NAMALWA (cell line): ENCODE measurements at places on chromosomes 16 and 17.

DNA sequence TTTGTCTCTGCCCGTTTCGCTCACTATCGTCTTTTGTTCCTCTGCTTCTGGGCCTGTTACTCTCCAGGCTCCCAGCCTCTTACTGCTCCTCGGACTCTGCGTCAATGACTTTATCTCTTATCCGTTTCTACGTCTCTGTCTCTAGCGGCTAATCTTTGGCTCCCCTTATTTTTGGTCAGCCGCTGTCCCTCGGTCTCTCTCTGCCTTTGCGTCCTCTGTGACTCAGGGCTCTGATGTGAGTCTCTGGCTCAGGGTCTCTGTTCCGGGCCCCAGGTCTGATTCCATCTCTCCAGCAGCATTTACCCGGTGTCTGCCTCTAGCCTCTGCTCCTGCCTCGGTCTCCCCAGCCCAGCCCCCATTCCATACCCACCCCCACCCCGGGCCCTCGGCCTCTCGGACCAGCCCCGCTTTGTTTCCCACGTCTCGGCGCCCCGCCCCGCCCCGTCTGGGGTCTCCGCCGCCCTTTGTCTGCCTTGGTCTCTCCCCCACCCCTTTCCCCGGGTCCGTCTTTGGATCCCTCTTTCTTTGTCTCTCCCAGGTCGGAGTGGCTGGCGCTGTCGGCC lies 547 bp upstream of the ZNF48 start:
- no peak for DNase-seq

DNA sequence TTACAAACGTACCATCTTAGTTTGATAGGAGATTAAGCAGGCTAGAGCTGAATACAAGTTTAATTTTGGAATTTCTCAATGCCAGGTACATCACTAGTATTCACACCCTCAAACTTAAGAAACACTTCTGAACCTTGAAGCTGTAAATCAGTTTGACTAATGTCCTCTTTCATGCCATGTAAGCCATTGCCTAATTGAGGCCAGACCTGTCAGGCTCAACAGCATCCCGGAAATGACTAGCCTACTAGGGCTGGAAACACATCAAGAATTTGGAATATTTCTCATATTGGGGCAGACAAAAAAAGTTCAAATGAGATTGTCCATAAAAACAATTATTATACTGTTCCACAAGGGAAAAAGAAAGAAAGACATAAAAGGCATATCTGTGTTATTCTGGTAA lies 1.7 kb downstream of the USP32 start:
- DNase-seq, result no peak

DNA sequence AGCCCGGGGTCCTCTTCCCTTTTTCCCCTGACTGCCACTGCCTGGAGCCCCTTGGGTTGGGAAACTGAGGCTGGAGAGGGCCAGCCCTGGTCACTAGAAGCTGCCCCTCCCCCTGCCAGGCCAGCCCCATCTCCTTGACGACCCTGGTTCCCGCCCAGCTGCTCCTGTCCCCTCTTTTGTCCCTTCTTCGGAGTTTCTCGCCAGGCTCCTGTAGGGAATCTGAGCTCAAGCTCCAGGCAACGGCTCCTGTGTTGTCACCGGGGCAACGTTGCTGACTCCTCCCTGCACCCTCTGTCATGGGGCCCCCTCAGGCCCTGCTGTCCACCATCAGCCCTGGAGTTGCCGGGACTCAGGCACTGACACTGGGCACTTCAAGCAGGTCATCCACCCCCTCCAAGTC lies 5.7 kb downstream of the LLGL1 start:
- DNase-seq, result no peak

DNA sequence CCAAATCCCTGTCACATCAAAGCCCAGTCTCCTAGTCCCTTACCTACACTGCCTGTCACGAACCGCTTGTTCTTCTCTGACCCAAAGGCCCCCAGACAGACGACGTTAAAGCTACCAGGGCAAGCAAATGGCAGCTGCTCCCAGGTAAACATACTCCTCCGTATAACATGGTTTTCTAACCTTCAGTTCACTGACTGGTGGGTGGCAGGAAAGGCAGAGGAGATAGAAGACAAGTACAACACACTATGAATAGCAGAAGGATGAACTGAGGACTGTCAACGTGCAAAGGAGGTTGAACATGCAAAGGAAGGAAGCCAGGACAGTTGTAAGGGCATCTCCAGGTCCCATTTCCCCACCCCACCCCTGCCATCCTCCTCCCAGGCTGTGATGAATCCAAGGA lies 449.8 kb downstream of the SHISA9 start:
- DNase-seq, result no peak

GRCh38 chr16:78987666-78988065 lies 612.9 kb downstream of the MAF start:
- DNase-seq, result no peak

- no peak for DNase-seq
Observed at GRCh38 chr16:65414284-65414984, 292.6 kb upstream of the CDH11 start.

DNA sequence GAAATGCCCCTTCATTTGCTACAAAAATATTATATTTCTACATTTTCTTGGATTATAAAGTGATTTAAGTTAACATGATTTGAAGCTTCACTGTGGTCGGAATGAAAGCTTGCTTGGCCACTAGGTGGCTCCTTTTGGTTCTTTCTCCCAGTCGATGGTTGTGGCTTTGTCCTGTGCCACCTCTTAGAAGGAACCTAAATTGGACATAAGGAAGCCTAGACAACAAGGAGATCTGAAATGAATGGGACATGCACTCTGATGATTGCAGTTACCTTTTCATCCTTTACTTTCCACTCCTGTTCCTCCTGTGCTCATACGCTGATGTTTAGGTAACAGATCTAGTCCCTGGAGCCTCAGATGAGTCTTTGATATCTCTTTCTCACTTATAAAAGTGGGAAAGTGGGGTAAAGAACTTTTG lies 39.2 kb downstream of the FTO start:
- peak; percentile 43 for DNase-seq

DNA sequence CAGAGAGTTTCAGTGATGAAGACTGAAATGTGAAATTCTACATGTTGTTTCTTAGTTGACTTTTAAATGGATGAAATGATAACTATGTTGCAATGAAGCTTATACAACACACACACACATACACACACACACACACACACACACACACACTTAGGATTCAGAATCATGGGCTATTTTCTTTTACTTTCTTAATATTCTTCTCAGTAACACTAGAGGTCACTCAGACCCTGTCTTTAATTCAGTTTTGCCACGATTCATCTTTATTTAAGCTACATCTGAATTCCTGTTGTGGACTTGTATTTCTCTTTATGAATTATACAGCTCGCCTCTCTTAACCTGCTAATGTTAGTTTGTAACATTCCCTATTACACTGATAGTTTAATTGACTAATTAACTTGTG lies 109.6 kb upstream of the GOT2 start:
- peak; percentile 49 for DNase-seq

DNA sequence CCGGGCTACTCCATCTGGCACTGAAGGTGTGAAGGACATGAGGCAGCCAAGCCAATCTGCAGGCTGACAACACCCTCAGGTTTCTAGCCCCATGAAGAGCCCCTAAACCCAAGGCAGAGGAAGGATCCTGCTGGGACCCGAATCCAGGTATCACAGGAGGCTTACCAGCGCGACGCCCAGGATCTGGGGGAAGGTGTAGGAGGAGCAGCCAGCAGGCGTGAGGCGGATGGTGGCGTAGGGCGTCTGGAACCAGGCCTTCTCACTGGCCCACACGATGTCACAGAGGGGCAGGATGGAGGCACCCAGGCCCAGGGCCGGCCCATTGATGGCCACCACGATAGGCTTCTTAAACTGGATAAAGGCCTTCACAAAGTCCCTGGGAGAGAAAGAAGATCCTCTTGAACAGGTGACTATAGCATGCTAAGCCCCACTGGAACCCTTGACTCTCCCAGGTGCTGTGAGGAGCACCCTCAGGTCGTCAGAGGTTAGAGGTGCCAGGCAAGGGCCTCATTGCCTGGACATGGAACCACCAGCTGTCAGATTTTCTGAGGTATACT lies 71.7 kb downstream of the DYNLRB2 start:
- no peak for DNase-seq

DNA sequence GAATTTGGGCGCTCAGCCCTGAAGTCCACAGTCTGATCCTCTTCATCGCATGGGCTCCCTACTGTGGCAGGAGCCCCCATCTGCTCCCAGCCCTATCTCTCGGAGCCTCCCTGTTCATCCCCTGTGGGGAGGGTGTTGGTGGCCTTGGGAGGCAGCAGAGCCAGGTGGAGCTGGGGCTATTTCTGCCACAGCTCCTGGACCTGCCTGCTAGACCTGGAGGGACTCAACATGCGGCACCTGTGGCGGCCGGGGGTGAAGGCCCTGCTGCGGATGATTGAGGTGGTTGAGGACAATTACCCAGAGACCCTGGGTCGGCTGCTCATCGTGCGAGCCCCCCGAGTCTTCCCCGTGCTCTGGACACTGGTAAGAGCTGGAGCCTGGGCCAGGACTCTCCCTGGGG lies 30.5 kb downstream of the NAGPA start:
- DNase-seq, result no peak

GRCh38 chr17:81460856-81461460 lies 51.6 kb downstream of the ACTG1 start:
- DNase-seq, result no peak

DNA sequence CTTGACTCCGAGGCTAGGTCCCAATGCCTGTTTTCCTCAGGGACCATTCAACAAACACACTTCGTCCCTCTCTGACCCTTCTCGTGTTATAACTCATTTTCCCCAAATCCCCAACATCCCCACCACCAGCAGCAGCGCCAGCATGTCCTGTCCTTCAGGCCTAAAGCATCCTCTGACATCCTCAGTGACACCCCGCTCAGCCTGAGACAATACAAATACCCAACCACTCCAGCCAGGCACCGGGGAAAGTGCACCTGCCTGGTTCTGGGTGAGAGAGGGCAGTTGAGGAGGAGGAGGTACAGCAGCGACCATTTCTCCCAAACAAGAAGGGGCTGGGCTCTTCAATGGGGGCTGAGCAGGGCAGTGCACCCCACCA lies 4.7 kb downstream of the MNT start:
- no peak for DNase-seq

DNA sequence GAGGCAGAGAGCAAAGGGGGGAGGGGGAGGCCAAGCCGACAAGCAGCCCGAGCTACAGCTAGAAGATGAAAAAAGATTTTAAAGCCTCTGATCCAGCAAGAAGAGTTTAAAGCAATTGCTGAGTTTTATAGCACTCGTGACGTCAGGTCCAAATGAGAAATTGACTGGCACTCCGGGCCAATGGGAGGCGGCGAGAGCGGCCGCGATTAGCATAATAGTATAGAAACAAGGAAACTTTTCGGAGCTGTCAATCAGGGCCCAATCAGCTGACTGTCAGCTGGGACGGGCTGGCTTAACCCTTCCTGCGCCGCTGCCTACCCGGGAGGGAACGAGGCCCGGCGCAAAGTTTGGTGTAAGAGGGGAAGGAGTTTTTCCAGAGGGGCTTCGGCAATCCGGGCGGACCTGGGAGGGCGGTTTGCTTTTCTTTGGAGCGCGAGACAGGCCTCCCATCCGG lies at the start of gene MAF:
Gene MAF, minus strand, starts transcription at position 100 of the 454 bp plus-strand sequence. CDS start 835 bp downstream, outside the sequence.
- no peak for DNase-seq

- DNase-seq, result no peak
Observed at GRCh38 chr16:83769397-83770008, 38.3 kb upstream of the HSBP1 start.

DNA sequence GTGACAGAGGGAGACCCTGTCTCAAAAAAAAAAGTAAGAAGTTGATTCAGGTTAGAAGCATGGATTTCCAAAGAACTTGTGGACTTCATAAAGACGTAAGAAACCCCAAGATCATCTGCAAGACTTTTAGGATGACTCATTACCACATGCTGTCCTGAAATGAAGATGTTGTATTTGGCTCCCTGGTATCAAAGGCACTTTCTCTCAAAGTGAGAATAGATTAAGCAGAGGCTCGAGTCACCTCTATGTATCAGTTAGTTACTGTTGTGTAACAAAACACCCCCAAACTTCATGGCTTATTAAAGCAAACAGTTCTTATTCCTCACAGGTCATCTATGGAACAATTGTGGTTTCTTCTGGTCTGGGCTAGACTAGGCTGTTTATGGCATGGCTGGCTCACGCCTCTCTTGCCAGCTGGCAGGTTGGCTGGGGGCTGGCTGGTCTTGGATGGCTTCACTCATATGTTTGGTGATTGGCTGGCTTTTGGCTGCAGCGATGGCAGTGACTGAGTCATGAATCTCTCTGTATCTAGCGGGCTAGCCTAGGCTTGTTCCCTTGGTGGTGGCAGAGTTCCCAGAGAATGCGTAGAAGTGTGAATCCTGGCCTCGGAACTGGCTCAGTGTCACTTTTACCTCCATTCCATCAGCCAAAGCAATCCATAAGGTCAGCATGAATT lies 60.4 kb upstream of the MSI2 start:
- no peak for DNase-seq

- DNase-seq, result no peak
Observed at GRCh38 chr17:69448431-69449102, 34.1 kb downstream of the MAP2K6 start.

DNA sequence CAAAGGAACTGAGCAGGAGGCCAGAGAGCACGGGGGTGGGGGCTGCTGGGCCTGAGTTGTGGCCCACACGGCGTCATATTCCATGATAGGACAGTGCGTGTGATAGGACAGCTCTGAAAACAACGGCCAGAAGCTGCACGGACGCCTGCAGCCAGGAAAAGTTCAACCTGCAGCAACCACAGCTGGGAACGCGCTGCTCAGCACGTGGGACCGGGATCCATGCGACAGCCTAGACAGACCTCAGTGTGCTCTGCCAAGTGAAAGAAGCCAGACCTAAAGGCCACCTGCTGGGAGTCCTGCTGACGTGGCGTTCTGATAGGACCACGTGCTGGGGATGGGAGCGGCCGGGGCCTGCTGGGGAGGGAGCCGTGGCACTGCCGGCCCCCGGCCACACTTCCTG lies 21.6 kb downstream of the CTU2 start:
- DNase-seq, result no peak

GRCh38 chr16:54068212-54068611 lies 218.4 kb downstream of the IRX3 start:
- DNase-seq, result no peak

DNA sequence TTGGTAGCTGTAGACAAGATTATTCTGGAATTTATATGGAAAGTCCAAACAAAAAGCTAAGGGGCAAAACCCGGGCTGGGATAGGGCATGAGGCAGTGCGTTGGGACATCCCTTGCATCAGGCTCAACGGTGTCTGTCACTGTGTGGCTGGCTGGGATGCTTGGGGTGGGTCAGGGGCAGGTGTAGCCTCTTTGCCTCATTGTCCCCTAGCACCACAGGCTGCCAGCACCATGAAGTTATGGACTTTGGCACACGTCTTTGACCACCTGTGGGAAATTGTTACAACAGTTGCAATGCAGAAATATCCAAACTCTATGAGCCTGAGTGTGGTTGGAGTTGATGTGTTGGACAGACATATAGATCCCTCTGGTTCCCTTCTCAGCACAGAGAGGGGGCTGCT lies 32.8 kb upstream of the MARCHF10 start:
- DNase-seq, result no peak

GRCh38 chr16:50103764-50104163 lies 38.0 kb downstream of the HEATR3 start:
- DNase-seq, result no peak

GRCh38 chr16:4381072-4381934 lies 9.7 kb downstream of the VASN start:
- no peak for DNase-seq

GRCh38 chr16:85667841-85668413 lies 20.8 kb downstream of the GINS2 start:
- DNase-seq, result no peak

GRCh38 chr16:64391063-64391600 lies 730.7 kb downstream of the CDH11 start:
- no peak for DNase-seq
